Foreskin melanocyte (primary cell): ENCODE measurements at places on chromosomes 16 and 17.

DNA sequence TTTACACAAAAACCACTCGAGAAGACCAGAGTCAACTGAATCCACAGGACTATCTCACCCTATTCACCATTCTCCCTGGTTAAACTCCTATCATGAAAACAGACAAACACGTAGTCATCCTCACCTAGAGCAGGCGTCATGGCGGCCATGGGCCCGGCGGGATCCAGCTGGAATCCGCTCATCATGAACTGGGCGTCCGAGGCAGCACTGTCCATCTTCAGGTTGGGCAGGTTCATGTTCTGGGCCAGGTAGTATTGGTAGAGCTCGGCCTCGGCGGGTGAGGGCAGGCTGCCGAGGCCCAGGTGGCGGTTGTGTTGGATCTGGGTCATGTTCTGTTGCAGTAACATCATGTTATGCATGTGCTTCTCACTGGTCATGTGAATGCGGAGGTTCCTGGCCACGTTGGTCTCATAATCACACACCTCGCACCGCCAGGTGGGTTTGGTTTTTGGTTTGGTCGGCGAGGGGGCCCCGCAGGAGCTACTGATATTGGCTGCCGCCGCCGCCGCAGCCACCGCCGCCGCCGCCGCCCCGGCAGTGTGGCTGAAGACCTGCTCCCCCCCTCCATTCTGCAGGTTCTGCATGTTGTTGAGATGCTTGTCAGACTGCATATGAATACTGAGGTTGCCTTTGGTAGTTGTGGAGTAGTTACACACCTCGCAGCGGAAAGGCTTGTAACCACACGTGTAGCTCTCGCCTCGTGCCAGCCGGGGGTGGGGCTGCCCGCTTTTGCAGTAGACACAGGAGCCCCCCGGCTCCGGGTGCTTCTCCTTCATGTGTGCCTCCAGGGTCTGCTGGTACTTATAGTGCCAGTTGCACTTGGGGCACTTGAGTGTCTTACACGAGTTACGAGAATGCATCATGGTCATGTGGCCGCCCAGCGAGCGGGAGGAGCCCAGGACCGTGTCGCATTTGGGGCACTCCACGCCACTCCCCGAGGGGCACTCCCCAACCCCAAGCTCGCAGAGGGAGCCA is 90.3 kb downstream of the ZFHX3 start:
- no peak for DNase-seq

- no peak for DNase-seq
Observed at GRCh38 chr16:70713824-70714223, 28.0 kb upstream of the MTSS2 start.

DNA sequence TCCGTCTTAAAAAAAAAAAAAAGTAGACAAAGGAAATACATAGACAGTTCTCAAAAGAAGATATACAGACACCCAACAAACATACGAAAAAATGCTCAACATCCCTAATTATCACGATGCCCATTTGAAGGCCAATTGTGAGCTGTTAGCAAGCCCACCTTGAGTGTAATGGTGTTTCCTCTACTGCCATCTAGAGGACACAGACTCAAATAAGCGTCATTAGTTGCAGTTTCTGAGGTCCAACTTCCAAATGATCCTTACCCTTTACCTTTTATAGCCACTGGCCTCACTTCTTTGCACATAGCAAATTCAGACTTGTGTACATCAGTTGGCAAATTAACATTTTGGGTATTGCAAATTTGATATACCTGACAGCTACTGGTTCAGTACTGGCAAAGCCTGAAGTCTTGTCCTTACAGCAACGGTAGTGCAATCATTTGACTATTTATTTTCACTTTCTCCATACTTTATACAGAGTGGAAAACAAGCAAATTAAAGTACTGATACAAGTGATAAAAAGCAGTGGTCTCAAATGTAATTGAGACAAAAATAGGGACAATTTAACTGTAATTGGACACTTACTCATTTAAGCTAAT is 536.3 kb upstream of the EEF2KMT start:
- peak; percentile 11 for DNase-seq

- no peak for DNase-seq
Observed at GRCh38 chr16:23320693-23321092, 18.6 kb downstream of the SCNN1B start.

GRCh38 chr17:37506678-37507077 is 17.0 kb downstream of the DUSP14 start:
- DNase-seq: no peak

GRCh38 chr17:40331743-40332641 is 23.0 kb downstream of the RARA start:
- DNase-seq: peak; percentile 53

- DNase-seq: no peak
Observed at GRCh38 chr16:47939680-47940079, 216.1 kb downstream of the ABCC12 start.

DNA sequence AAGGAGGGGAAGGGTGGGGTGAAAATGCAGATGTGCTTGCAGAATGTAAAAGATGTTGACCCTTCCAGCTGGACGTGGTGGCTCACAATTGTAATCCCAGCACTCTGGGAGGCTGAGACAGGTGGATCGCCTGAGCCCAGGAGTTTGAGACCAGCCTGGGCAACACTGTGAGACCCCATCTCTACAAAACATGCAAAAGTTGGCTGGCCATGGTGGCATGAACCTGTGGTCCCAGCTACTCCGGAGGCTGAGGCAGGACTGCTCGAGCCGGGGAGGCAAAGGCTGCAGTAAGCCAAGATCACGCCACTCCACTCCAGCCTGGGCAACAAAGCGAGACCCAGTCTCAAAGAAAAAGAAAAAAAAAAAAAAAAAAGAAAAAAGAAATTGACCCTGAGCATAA is 17.8 kb downstream of the ATP1B2 start:
- no peak for DNase-seq

- DNase-seq: no peak
Observed at GRCh38 chr17:80979547-80980378, 11.9 kb upstream of the CHMP6 start.

DNA sequence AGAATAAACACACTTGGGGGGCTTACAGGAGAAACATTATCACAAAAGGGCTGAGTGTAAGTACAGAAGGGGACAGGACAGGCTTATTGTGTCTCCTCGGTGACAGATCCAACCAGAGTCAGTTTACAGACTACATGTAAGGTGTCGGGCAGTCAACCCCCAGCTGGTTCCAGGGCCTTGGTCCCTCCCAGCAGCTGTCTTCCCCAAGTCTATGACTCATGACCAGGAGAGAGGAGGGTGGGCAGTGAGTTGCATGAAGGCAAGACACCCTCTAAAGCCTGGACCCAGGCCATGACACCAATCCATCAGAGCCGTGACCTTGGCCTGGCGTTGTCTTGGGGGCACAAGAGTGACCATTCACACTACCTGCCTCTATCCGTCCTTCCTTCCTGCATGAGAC is 276.2 kb upstream of the CCL2 start:
- DNase-seq: no peak

GRCh38 chr17:7932949-7933348 is 943 bp downstream of the CNTROB start:
- DNase-seq: peak; percentile 66

GRCh38 chr17:66791347-66791746 is 43.6 kb upstream of the CACNG5 start:
- no peak for DNase-seq

DNA sequence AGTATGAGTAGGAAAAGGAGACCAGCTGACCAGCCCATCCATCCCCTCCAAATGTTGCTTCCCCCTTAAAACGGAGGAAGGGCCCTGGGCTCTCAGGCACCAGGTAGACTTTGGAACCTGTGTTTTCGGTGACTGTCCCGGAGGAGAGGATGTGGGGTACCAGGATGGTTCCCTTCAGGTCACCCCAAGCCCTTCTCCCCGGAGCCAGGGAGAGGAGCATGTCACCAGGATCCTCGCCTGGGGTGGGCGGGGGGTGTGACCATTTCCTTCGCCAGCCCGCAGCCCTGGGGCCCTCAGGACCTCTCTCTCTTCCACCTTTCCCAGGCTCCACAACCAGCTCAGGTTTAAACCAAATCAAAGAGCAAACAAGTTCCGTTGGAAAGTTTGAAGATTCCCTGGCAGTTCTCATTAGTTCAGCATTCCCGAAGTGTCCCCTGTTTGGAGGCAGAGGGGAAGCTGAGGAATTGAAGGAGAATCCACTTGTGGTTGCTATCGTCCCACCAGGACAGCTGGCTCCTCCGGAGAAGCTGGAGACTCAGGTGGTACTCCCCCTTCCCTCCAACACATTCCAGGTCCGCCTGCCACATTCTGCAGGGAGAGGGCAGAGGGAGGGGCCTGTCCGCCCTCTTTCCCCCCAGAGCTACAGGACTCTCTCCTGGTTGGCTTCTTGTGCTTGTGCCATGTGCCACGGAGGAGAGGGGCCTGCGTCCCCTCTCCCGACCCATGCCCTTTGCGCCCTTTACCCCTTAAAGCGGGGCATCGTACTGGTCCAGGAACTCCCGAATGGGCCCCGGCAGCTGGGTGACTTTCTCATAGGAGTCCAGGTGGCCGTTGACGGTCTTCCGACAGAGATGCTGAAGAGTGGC is 2.0 kb downstream of the SOCS3 start:
- DNase-seq: no peak

DNA sequence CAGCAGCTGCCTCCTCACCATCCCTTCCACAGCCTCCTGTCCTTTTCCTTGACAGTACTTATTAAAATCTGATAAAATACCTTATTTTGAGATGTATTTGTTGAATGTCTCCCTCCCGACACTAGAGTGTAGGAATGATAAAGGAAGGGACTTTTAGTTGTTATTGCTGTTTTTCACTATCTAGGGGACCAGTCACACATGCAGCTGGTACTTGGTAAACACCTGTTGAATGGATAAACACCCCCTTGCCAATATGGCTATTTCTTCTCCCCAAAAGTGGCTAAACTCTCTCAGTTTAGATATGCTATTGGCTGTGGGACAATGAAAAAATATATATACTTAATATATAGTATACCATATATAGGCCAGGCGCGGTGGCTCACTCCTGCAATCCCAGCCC is 96.7 kb downstream of the STX8 start:
- DNase-seq: no peak
